ENCODE measurements at places on chromosomes 11 and 22. TPM values are rescaled to one million over a fixed set of nuclear protein-coding genes. Genes with fewer than 3 reads are reported as not detected.

The CASP5 gene
- not detected for polyA plus RNA-seq

The TMPRSS5 gene
- polyA plus RNA-seq, result 1.9 TPM

The TPBGL gene
- polyA plus RNA-seq, result 0.07 TPM

The BEST1 gene
- 3.3 TPM for polyA plus RNA-seq

DNA sequence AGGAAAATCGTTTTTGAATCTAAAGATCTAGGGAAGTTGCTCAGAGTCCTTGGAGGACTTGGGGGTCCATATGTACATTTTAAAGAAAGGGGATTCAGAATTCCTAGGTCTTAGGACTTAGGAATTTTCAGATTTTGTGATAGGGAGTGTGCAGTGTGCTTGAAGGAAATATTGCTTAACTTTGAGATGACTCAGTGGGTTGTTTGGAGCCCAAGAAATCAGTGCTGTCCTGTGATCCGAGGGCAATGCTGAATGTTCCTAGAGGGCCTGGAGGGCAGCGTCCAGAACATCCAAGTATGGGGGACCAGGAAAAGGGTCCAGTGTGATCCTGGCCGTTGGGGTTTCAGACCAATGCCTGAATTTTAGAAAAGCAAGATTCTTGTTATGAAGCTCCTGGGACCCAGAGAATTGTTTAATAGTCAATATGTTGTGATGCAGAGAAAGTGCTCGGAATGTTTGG lies 3.1 kb upstream of the IGF2 start:
- DNase-seq, result no peak

GRCh38 chr22:49751966-49752597 lies 75.6 kb downstream of the BRD1 start:
- no peak for DNase-seq

GRCh38 chr11:36237391-36237790 lies 51.8 kb downstream of the COMMD9 start:
- no peak for DNase-seq

Measured in heart right ventricle (tissue), 16 donors.